Skin of body (tissue), 3 donors: ENCODE measurements at places on chromosomes 16 and 17. TPM values are rescaled to one million over a fixed set of nuclear protein-coding genes. Genes with fewer than 3 reads are reported as not detected.

GLTPD2 gene
- total RNA-seq = not detected

WNT3 gene
- 10.5 TPM for total RNA-seq

PTX4 gene
- total RNA-seq = 0.10 TPM

CTRB1 gene
- total RNA-seq = not detected

IGSF6 gene
- total RNA-seq = 4.9 TPM

PDE6G gene
- total RNA-seq = 0.49 TPM

TUBB3 gene
- 7.6 TPM for total RNA-seq

PPL gene
- total RNA-seq = 69.8 TPM

SSTR5 gene
- not detected for total RNA-seq

GAN gene
- total RNA-seq = 23.4 TPM

KAT8 gene
- total RNA-seq = 41.3 TPM

IL21R gene
- total RNA-seq = 0.39 TPM

GRCh38 chr17:45900723-45901415, 6.5 kb downstream of the MAPT start:
- no peak for DNase-seq

GRCh38 chr16:88480829-88481228, 27.7 kb downstream of the ZFPM1 start:
- DNase-seq = no peak

- DNase-seq = no peak
These were observed 171.0 kb downstream of the CCDC182 start for GRCh38 chr17:57574040-57574513.

DNA sequence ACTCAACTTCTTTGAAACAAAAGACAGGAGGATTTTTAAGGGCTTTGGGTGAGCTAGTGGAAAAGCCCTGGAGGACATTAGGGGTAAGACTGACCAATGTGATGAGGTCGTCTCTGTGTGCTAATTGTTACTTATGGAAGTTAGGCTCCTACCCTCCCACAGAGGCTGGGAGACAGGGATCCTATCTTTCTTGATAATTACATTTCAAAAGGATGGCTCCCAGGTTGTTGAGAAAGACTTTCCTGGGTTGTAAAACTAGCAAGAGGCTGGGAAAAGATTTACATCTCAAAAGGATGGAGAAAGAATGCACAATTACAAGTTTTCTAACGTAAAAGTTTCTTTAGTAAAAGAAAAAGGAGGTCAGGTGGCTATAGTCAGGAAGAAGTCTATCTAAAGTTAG, 605.8 kb upstream of the GOT2 start:
- no peak for DNase-seq

GRCh38 chr17:77439189-77440018, 298.6 kb downstream of the SEC14L1 start:
- peak; percentile 78 for DNase-seq

- no peak for DNase-seq
These were observed 81.9 kb downstream of the CA4 start for GRCh38 chr17:60231691-60232090.

DNA sequence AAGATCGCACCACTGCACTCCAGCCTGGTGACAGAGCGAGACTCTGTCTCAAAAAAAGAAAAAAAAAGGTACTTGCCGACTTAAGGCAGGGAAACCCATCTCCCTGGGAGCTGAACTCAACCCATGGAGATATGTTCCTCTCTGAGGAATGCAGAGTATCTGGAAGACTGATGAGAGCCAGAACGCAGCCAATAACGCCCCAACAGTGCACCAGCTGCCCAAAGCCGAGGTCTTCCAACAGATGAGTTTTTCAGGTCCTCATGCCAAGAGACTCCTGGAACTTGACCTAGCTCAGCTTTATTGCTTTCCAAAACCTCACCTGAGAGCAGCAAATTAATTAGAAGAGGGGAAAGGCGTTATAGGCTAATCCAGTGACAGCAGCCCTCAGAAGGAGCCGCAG, 9.4 kb downstream of the ELAC2 start:
- DNase-seq = no peak

GRCh38 chr17:67312265-67312664, 54.1 kb downstream of the PSMD12 start:
- no peak for DNase-seq

- DNase-seq = no peak
These were observed 84.9 kb downstream of the ABCA8 start for GRCh38 chr17:68870161-68870826.

GRCh38 chr17:58764373-58764772, 8.7 kb downstream of the PPM1E start:
- no peak for DNase-seq

- DNase-seq = no peak
These were observed at the start of gene BAIAP3 for GRCh38 chr16:1333149-1333812. Gene BAIAP3, plus strand, starts transcription at chr16:1333645. Its CDS starts 4,905 bp downstream, at chr16:1338550.

- no peak for DNase-seq
These were observed 19.0 kb downstream of the MYH3 start for GRCh38 chr17:10638151-10638550.

DNA sequence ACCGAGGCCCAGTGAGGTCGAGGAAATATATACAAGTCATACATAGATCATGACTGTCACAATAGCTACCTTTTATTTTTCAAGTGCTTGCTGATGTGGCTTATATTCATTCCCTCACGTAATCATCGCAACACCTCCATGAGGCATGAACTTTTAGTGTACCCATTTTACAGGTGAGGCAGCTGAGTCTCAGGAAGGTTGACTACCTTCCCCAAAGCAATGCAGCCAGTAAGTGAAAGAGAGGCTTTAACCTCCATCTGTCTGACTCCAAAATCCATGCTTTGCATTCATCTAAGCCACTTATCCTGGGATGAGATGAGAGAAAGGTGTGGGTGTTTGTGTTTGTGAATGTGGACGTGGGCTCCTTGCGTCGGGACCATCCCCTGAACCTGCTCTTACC, 30.8 kb downstream of the CALB2 start:
- no peak for DNase-seq

- DNase-seq = no peak
These were observed 103.6 kb upstream of the CDH11 start for GRCh38 chr16:65225488-65225887.

DNA sequence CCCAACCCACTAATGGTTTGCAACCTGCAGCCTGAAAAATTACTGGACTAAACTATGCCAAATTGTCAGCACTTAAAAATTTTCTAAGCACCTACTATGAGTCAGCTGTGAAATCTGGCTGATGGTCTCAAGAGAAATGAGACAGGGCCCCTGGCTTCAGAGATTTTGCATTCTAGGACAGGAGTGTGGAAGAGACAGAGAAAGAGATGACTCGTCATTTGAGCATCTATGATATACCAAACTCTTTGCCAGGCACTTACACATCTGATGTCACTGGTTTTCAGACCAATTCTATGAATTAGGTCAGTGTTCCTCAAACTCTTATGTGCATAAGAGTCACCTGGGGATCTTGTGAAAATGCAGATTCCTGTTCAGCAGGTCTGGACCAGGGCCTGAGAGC, 44.4 kb downstream of the CLEC19A start:
- no peak for DNase-seq

- no peak for DNase-seq
These were observed 81.1 kb upstream of the LHX1 start for GRCh38 chr17:36856222-36856621.

DNA sequence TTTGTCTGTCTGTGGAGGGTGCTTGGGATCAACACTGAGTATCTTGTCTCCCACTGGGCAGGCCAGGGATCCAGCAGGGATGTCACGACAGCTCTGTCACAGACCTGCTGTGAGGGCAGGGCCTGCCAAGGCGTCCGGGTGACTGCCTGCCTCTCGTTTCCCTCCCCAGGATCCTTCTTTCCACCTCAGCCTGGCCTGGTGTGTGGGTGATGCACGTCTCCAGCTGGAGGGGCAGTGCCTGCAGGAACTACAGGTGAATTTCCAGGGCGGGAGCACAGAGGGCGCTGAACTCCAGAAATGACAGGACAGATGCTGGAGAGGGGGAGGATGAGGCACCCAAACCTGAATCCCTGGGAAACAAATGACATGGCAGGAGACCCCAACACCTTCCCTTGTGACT, 6.8 kb upstream of the MMP15 start:
- no peak for DNase-seq

GRCh38 chr17:9208381-9209105, 187.2 kb downstream of the NTN1 start:
- DNase-seq = no peak

GRCh38 chr16:85586380-85587104, 26.6 kb upstream of the GSE1 start:
- DNase-seq = no peak

DNA sequence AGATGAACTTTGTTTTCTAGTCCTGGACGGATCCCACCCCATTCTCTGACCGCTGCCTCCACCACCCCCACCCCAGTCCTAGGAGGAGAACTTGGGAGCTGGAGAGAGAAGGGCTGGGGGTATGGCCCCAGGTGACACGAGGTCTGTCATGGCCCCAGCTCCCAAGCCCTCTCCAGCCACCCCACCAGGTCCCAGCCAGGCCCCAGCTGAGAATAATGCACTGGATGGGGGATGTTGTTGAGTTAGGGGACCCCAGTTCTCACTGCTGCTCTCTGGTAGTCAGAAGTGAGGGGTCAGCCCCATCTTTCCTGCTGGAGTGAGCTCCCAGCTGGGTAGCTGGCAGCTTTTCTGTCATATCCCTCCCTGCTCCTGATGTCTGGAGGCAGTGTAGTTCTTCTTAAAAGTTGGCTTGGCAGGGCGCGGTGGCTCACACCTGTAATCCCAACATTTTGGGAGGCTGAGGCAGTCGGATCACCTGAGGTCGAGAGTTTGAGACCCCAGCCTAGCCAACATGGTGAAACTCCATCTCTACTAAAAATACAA, 4.6 kb upstream of the COL1A1 start:
- DNase-seq = no peak

DNA sequence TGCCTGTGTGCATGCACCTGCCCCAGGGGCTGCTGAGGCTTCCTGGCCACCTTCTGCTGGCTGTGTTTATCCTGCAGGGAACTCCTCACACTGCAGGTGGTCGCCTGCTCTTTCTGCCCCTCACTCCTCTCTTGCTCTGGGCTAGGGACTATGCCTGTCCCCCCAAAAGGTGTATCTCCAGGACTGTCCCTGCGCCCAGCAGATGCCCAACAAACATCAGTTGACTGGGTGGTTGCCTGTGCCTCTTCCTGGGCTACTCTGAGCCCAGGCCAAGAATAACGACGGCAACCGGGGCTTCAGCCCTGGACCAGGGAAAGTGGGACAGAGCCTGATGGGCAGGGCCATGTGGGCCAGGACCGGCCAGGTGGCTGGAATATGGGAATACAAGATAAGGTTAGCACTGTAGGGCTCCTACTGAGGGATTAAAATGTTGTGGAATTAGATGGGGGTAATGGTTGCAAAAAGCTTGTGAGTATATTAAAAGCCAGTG, 55.4 kb downstream of the VAC14 start:
- no peak for DNase-seq

GRCh38 chr16:30108059-30108850, 5.1 kb downstream of the GDPD3 start:
- no peak for DNase-seq

DNA sequence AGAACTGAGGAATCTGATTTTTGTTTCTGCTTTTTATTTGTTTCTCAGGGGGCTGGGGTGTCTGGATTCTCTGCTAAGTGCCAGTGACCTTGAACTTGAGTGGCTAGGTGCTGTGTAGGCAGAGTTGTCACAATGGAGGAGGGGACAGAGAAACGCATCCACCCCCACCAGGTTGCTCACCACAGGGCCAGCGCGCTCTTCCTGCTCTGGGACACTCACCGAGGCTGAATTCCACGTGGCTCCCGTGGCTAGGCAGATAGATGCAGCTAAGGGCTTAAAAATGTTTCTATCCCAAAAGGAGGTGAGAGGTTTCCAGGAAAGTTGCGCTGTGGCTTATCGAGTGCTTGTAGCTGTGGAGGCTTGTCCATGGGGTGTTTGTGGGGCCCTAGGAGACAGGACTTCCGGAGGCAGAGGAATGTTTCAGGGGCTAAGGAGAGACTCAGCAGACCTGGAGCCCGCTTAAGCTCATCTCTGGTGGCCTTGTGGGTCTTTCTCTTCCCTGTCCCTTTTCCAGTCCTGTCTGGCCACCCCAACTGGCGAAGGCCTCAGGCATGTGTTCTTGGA, 36.8 kb downstream of the ADCY7 start:
- no peak for DNase-seq

- no peak for DNase-seq
These were observed 32.3 kb downstream of the GJC1 start for GRCh38 chr17:44797802-44798201.

- no peak for DNase-seq
These were observed 352.3 kb upstream of the CDH5 start for GRCh38 chr16:66014221-66014620.
